ENCODE measurements at places on chromosomes 3 and 15.
A peak's percentile ranks its signal among the peaks of the same experiment; 100 is the strongest.

- DNase-seq = peak; percentile 58
Observed at GRCh38 chr3:124174910-124175874, 183.3 kb upstream of the ROPN1 start.

DNA sequence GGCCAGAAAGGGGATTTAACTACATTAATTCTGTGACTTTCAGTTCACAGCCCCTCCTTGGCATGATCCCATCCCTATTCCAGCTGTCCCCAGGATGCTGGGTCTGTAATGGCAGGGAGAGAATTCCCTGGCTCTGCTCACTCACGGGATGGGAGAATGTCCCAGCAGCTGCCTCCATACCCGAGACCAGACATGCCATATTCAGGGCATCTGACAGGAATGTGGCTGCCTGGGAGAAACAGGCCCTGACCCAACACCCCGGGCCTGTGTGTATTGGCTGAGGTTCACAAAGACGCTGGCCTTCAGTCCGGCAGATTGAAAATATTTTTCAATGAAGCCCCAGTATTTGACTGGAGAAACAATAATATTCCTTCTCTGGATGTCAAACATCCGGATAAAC is 83.6 kb upstream of the SMAD3 start:
- no peak for DNase-seq

DNA sequence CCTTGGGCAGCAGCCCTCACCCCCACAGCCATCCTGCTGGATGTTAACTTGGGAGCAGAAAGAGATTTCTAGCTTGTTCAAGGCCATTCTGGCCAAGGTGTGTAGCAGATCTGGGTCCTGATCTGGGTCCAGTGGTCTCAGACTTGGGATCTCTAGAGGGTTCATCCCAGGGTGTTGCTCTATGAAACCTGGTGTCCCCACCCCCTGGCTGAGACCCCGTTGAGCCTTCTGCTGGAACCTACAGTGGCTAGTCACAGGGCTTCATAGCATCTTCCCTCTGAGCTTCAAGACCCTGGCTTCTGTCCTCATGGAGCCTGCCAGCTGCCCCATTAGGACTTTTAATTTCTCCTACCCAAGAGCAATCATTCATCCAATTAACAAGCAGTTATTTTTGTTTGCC is 64.3 kb downstream of the EPHB1 start:
- DNase-seq = no peak

- no peak for DNase-seq
Observed at GRCh38 chr15:42137461-42138261, 18.8 kb downstream of the PLA2G4F start.

DNA sequence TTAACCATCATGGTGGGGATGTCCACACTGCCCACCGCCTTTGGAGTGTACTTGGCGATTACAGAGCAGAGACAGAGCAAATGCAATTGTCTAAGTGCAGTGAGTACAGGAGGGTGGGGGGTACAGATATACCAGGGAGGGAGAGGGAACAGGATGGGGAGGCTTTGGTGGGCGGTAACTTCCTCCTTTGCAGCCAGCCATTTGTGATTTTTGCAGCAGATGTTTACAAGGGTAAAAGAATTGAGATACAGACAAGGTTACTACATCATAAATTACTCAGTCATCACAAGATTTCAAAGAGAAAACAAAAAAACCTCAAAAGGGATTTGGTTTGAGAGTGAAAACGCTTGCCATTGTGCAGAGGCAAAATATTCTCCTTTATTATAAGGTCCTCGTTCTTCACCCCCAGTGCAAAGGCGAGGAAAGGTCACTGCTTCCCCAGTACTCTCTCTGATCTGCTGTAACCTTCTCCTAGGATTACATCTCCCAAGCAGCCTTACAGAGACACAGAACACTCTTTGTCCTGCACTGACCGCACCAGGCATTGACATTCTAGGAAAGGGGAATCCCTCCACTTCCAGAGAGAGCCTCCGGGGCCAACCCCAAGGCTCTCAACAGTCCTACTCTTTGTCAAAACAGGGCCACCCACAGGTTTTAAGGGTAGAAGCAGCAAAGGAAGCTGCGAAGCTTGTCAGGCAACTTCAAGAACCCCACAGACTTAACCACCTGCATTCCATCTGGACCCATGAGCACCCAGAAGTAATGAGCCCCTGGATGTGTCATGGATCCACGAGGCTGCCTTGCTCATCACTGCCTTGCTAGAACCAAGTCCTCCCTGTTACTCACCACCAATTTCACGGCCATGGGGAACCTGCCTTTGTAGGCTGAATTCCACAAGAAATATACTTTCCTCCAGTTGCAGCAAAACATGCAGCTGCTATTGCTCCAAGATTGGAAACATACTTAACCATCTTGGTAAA is 117.3 kb downstream of the ADAMTS17 start:
- DNase-seq = no peak
